ENCODE measurements at places on chromosomes 5 and 9. TPM values are rescaled to one million over a fixed set of nuclear protein-coding genes. Genes with fewer than 3 reads are reported as not detected.
A peak's percentile ranks its signal among the peaks of the same experiment; 100 is the strongest.

GRCh38 chr9:32863291-32863690 lies 80.0 kb downstream of the TMEM215 start:
- no peak for DNase-seq

DNA sequence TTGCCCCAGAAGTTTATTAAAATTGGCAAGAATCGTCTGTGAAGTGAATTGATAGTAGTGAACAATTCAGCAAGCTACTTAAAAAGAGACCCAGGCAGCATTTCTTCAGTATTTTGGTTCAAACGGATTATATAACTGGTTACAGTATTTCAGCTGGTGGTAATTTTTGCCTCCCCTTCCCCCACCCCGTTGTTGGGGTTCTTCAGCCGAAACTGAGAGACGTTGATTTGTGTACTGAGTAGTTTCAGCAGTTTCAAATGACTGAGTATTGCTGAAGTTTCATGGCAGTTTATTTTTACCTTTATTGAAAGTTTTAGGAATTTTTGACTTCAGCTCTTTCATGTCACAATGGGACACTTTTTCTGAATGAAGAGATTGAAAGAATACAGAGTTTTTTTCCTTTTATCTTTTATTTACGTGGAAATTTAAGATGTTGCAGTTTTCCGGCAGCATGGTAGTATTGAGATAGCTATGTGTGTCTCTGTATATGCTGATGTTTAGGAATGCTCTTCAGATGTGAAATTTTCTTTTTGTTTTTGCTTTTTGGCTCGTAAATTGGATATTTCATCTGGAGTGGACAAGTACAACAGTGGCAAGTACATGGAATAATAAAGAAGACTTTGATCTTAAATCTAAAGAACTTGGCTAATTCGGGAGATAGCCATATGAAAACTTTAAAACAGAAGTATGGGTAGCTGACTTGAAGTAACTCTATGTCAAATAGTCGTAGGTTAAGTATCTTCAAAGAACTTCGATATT lies 1.9 kb downstream of the GPBP1 start:
- DNase-seq = no peak

DNA sequence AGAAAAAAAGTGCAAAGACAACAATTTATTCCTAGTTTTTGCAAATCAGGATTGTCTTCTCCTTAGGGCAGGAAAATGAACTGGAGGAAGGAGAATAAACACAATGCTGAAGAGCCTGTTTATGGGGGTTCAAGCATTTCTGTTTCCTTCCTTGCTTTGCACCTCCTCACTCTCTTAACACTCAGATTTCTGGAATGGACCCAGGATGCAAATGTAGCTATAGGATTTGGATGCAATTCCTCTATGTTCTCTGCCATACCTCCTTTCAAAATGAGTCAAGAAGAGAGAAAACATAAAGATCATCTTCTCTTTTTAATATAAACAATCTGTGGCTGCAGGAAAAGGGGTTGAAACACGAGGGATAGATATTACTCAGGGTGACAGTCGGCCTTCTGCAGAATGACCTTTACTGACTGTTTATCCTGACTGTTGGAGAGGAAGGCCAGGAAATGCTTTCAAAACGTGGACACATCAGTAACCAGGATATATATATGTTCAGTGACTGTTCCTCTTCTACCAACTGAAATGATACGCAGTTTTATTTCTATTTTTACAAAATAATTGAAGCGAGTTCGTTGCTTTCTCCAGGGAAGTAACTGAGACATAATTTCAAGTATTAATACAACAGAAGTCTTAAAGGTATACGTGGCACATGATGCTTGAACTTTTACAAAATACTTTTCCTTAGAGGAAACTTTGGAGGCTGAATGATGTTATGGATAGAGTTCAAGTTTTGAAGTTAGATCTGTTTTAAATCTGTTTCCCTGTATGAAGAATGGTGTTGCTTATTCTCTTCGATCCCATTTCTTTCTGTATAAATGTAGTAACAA lies 44.4 kb downstream of the ACTBL2 start:
- DNase-seq = no peak

GRCh38 chr9:104974053-104974962 lies 46.4 kb upstream of the ABCA1 start:
- DNase-seq = no peak

GRCh38 chr9:27572566-27572917 lies 739 bp downstream of the C9orf72 start:
- no peak for DNase-seq

DNA sequence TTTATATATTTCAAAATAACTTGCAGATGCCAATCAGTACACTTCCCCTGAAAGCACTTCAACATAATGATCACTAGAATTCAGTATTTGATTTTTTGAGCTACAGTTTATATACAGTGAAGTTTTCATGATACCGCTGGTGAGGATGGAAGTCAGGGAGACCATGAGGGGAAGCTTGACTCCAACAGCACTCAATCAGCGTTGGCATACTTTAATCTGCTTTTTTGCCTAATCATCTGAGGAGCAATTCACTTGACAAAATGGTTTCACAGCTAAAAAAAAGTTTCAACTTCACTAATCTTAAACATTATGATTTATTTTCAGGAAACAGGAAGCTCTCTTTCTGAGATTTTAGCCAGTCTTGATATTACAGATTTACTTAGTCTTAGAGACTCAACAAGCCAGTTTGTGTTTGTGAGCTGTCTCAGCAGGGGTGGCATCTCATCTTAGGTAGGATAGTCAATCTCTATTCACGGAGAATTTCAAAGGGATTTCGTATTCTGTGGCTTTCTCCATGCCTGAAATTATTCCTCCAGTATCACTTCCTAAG lies 111.4 kb upstream of the ARRDC3 start:
- no peak for DNase-seq

GRCh38 chr5:115296124-115297022 lies at the start of gene CCDC112:
TSS of gene CCDC112 (minus strand) at chr5:115296654. CDS start at chr5:115296543, 111 bp downstream.
- DNase-seq = peak; percentile 64

- no peak for DNase-seq
These were observed 154.1 kb downstream of the LRRC70 start for GRCh38 chr5:62732677-62733121.

Gene IL31RA
- total RNA-seq = not detected

Gene NME5
- not detected for total RNA-seq

Gene NRARP
- total RNA-seq = 1.9 TPM

Gene CNTLN
- 0.46 TPM for total RNA-seq

Gene CBY3
- total RNA-seq = not detected

Gene FOXI1
- total RNA-seq = not detected

Gene CAMK2A
- total RNA-seq = not detected

Gene FLT4
- not detected for total RNA-seq

Gene IL5
- not detected for total RNA-seq

Gene BSPRY
- 1.3 TPM for total RNA-seq

Gene RNF208
- total RNA-seq = 1.9 TPM

Gene SV2C
- not detected for total RNA-seq
